ENCODE measurements at places on chromosomes 12 and 14.

DNA sequence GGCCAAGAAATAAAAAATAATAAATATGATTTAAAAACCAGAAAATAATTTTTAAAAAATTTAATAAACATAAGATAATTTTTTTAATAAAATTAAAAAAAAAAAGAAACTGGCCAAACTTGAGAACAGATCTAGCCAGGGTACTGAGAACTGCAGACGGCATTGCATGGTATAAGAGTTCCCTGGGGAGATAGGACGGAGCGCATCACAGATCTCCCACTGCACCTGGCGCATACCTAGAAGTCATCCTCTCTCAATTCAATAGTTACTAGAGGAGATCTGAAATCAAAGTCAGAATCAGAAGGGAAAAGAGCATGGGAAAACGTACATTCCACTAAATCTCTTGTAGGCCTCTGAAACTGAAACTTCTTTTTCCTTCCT, 58.9 kb upstream of the BCL2L14 start:
- DNase-seq: no peak

GRCh38 chr12:51389302-51389999, 1.8 kb downstream of the GALNT6 start:
- DNase-seq: peak; percentile 79

DNA sequence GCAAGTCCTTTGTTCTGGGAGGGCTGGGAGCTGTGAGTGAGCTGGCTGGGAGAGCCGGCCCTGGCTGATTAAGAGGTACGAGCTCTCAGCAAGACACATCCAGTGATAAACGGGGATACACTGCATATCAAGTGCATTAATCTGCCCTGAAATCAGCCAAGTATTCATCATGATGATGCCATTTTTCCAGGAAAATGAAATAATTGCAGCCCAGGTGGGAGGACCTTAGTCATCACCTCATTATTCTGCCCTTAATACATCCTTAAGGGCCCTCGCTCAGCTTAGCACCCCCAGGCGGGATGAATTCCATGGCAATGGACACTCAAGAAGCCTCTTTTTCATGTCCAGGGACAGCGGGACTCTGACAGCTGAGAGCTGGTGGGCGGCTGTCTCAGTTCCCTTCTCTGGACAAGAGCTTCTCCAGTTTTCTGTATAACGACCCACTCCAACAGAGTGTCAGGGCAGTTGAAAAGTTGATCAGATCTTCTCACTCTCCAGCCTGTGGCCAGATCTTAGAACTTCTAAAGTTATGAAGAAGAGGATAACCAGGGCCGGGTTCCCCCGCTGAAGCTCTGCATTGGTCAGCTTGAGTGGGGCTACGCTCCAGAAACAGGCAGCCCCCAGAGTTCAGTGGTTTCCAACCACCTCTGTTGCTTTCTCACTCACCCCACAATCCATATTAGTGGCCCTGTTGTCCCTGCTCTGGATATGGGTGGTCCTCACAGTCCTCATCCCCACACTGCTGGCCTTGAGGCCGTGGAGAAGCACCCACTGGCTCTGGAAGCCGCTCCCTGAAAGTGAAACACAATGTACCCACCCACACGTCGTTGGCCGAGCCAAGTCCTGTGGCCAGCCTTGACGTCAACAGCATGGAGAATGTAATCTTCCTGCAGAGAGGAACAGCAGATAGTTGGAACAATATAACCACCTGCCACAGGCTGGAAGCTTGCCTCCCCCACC, 306.2 kb upstream of the DIO3 start:
- no peak for DNase-seq

DNA sequence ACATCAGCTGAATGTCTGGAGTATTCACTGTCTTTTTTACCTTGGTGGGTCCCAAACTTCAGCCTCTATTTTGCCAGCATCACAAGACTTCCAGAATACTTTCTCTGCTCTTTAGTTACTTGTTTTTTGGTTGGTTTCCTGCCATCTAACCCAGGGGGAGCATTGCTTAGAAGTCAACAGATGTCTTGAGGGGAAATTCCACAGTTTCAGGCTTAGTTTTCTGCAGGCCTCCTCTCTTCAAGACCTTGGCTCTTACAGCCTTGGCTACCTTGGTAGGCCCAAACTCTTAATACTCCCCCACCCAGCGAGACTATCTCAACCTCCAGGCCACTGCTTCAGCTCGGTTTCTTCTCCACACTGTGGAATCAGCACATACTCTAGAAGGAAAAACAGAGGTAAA, 41.7 kb downstream of the NEDD1 start:
- DNase-seq: no peak

- DNase-seq: no peak
These were observed 116.1 kb upstream of the FBXO33 start for GRCh38 chr14:39548358-39548757.

- no peak for DNase-seq
These were observed 357.0 kb downstream of the TMEM121 start for GRCh38 chr14:105883066-105884005.

GRCh38 chr12:71295953-71296352, 138.2 kb upstream of the TSPAN8 start:
- no peak for DNase-seq

DNA sequence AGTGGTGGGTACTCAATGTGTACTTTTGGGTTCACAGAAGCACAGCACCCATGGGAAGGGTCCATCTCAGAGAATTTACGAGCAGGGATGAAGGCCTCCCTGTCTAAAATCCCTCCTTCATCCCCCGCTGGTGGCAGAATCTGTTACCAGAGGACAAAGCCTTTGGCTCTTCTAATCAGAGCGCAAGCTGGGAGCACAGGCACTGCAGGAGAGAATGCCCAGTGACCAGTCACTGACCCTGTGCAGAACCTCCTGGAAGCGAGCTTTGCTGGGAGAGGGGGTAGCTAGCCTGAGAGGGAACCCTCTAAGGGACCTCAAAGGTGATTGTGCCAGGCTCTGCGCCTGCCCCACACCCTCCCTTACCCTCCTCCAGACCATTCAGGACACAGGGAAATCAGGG, 1.5 kb upstream of the GPR162 start:
- no peak for DNase-seq

GRCh38 chr12:95956557-95957145, 13.5 kb downstream of the AMDHD1 start:
- DNase-seq: no peak

GRCh38 chr14:89702073-89702875, 252.3 kb downstream of the EFCAB11 start:
- DNase-seq: peak; percentile 21

DNA sequence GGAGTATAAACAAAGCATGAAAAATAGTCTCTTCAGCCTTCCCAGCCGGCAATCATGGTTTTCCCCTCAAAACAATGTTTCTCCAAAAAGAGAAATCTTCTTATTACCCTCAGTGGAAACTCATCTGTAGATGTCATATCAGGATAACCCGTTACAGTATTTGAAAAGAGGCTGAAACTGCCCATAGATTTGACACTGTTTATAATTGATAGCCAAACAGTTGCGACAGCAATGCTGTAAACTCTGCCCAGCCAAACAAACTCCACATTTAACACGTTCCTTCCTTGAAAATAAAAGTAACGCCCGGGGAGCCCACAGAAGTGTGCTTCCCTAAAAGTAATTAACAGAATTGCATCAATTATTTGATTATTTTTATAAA, 201.3 kb upstream of the FOXN3 start:
- DNase-seq: no peak

DNA sequence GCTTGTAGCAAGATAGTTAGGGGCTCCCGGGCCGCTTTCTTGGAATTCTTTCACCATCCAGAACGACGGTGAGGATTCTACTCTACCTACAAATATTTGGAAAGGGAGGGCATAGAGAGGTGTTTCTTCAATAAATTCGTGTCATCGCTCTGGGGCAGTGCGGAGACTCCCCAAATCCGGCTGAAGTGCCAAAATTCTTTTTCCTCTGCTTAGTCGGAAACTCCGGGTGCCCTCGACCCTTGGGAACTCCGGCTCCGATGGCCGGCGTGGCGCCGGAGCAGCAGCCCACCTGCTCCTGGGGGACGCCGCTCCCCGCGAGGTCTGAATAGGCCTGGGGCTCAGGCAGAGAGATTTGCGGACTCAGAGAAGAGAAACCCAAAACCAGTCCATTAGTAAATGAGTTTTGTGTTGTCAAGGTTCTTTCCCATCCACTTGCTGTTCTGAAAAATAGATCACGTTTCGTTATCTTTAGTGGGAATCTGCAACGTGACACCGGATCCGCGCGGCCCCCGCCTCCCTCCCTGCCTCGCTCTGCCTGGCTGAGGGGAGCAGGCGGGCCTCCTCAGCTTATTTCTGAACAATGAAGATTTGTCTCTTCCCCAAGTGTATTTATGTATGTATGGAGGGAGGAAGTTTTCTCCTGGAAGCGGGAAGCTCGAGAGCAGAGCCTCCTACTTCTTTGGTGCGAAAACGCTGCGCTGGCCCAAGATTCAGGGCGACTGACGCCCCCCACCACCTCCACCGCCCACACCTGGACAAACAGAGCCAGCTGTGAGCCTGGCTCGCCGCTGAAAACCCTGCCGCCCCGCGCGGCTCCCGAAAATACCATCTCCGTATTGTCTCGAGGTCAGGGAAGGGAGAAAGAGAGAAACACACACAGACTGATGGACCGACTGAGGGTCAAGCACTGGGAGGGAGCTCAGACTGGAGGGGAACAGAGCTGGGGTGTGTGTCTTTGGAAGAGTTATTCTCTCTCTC, 3.7 kb upstream of the SIX1 start:
- no peak for DNase-seq

GRCh38 chr12:19430988-19431387, 8.3 kb upstream of the AEBP2 start:
- DNase-seq: no peak

GRCh38 chr12:120012067-120012621, 23.1 kb downstream of the BICDL1 start:
- no peak for DNase-seq

DNA sequence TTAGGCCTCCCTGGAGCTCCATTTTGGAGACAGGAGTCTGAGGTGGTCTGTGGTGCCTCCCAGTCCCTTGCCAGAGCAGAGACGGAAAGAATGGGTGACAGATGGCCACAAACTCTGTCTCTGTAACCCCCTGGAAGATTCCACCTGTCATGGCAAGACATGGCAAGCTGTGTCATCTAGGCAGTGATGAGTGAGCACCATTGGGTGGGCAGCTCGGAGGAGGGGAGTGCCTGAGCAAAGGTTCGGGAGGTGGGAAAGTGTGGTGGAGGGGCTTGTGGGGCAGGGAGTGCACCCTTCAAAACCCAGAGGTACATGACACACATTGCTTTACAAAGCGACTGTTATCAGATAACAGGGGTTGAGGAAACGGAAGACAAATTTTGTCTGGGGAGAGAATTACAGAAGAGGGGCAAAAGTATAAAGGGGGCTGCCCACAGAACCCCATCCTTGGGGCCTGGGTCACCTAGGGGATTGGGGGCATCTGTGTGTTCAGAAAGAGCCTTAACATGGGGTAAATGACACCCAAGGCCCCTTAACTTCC, 3.5 kb downstream of the RIN3 start:
- no peak for DNase-seq

- DNase-seq: no peak
These were observed 751.1 kb downstream of the TMEM121 start for GRCh38 chr14:106277503-106277902.

DNA sequence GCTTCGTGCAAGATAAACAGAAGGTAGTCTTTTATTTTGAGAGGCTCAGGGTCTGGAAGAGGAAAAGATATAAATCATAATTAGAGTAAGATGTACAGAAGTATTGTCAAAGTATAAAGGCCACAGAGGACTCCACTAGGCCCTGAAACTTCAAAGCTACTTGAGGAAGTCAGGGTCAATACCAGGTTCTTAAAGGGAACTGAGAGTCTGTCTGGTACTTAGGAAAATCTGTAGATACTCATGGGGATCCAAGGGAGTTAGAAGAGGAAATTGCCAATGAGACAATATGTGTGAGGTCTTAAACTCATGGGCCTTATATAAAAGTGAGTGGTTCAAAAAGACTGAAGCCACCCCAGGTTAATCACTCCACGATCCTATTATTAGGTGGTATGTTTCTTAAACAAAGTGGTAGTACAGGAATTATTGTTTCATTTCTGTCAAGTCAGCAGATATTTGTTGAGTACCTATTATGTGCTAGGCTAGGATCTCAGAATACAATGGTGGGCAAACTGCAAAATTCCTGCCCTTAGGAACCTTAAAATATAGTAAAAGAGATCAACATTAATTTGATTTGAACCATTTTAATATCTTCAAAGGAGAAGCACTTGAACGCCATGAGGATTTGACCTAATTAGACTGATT, 314.6 kb downstream of the ADAMTS20 start:
- no peak for DNase-seq

GRCh38 chr12:53558631-53559030, 51.3 kb upstream of the NPFF start:
- no peak for DNase-seq

- DNase-seq: no peak
These were observed 156.0 kb upstream of the PLEKHG7 start for GRCh38 chr12:92546635-92547348.

GRCh38 chr14:55398679-55399078, 13.0 kb downstream of the ATG14 start:
- DNase-seq: peak; percentile 90

GRCh38 chr14:101193106-101193844, 289.8 kb upstream of the RTL1 start:
- no peak for DNase-seq

DNA sequence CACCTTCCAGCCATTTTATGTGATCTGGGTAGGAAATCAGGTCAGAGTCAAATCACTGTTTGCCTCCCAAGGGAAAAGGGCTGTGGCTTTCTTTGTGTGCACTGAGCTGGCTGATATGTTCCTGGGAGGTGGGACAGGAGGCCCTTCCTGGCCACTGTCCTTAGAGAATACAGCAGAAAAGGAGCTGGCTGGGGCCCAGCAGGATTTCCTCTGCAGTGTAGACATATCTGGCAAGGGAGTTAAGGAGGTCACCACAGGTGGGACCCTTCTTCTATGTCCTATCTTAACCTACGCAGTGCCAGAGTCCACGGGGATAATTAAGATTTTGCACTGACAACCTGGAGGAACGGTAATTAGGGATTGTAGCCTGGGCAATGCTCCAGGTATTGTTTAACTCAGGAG, 145.3 kb downstream of the NTF3 start:
- no peak for DNase-seq

GRCh38 chr12:40634517-40635131, 57.6 kb upstream of the CNTN1 start:
- DNase-seq: no peak

GRCh38 chr14:105168979-105169507, 467 bp upstream of the JAG2 start:
- DNase-seq: no peak

GRCh38 chr12:93803424-93803807, 126.2 kb downstream of the CRADD start:
- no peak for DNase-seq

GRCh38 chr14:21509432-21510143, 1.6 kb downstream of the METTL3 start:
- DNase-seq: no peak

GRCh38 chr14:84694161-84694560, 835.8 kb upstream of the FLRT2 start:
- DNase-seq: no peak

DNA sequence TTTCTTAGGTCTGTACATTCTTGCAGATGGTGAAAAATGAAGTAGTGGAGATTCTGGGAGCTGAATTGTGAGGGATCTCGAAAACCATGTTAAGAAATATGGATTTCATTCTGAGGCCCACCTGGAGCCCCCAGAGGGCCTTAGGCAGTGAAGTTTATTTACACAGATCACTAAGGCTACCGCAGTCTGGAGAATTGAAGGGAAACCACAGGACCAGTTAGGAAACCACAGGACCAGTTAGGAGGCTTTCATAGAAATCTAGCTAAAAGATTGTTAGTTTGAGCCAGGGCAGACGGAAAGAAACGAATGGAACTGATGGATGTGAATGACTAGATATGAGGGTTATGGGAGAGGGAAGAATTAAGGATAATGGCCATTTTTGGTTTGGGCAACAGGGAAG, 7.2 kb downstream of the CBLN3 start:
- DNase-seq: no peak
